NCI-H524 (cell line): ENCODE measurements at places on chromosomes 7 and 10.

GRCh38 chr10:100535338-100535714 is 417 bp upstream of the HIF1AN start:
- DNase-seq, result no peak

GRCh38 chr7:2224491-2224928 is 8.2 kb downstream of the MAD1L1 start:
- DNase-seq, result no peak

DNA sequence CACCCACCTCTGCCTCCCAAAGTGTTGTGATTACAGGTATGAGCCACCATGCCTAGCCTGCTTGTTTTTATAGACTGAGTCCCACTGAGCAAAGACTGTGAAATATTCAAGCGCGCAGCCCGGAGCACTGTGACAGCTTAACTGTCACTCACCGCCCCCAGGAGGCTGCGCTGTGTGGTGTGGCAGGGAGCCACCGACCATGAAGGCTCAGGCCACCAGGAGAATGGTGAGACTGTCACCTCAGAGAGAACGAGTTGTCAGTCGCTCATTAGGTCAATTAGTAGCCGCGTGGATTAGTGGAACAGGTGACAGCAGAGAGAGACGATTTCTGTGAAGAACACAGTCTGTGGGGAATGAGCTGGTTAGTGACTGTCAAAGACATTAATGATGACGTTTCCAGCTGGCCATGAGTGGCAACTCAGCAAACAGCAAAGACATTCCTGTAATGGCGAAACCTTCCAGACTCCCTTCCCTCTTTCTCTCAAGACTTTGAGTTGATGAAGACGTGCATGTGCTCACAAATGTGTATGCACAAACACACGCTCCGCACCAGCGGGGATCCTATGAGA is 64.5 kb downstream of the CYCS start:
- DNase-seq, result no peak

- no peak for DNase-seq
These were observed 32.0 kb downstream of the ADAP1 start for GRCh38 chr7:922334-923107.

- no peak for DNase-seq
These were observed 145.5 kb downstream of the FANK1 start for GRCh38 chr10:126041804-126042231.
